Fibroblast of skin of right biceps (primary cell): ENCODE measurements at places on chromosomes 5 and 9.

DNA sequence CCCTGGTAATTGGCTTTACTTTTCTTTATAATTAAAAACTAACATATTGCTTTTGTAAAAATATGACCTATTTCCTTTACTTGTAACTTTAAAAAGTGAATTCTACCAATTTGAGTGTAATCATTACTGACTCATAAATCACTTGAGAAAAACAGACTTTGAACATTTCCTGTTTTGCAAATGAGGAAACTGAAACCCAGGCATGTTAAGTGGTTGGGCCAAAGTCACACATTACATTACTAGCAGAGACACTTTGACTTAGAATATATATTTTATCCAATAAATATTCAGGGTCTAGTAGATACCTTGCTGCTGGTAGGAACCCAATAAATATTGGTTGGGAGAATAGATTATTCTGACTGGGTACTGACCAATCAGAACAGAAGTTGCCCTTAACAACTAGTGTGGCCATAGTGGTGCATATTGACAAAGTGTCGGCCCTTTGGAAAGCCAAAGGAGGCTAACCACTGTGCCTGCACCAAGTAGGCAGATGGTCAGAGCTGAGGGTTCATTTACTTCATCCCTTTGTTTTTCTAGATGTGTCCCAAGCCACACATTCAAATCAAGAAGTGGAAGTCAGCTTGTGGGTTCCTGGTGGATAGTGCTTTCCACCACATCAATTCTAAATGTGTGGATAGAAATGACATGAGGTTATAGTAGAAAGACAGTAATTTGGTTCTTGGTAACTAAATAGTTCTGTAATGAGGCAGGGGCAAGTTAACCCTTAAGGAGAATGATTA, 365.1 kb upstream of the RIOK2 start:
- DNase-seq = peak; percentile 21

- no peak for DNase-seq
Measured at GRCh38 chr9:127876764-127877562, 512 bp downstream of the AK1 start.

DNA sequence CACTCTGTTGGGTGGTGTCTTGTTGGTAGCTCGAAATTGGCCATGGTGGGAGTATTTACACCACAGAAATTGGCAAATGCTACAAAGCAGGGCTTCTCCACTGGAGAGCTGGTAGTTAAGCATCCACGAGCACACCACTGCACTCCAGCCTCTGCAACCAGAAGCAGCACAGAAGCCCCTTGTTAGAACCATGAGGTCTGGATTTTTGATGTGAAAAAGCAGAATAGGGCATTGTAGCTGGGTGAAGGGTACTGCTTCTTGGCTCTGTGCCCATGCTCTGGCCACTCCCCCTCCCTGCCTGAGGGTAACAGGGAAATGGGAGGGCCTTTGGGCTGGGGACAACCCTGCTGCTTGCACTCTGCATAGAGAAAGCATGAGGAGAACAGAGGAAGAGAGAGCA, 81.2 kb upstream of the UBTD2 start:
- no peak for DNase-seq

DNA sequence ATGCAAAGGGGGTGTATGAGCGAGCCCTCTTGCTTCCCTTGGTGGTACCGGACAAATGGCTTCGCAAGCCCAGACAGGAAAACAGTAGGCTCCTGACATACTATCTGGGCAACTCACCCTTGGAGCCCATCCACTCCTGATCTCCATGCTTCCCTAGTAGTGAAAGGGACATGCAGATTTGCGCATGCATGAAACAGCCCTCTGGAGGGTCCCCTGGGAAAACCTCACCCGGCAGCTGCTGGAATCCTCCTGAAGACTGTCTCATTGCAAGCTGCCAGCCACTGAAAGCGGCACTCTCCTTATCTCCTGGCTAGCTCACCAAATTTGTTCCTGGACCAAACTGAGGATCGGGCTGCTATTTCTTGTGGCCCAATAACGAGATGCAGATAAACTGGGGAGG, 10.2 kb downstream of the ZNF169 start:
- no peak for DNase-seq

- DNase-seq = peak; percentile 62
Measured at GRCh38 chr9:17349831-17350230, 215.0 kb downstream of the CNTLN start.

DNA sequence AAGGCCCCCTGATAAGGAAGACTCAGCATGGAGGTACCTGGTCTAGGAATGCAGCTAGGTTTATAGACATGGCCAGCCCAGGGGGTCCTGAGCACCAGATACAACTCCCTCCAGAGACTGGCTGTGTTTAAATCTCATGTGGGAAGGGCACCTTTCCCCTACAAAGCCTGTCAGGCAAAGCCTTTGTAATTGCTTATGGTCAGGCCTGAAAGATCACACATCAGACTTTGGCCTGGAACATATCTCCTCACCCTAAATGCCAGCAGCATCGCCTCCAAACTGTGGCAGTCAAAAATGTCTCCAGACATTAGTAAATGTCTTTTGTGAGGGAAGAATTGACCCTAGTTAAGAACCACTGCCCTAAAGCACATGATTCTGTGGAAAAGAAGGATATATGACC, 51.6 kb upstream of the MACIR start:
- no peak for DNase-seq

DNA sequence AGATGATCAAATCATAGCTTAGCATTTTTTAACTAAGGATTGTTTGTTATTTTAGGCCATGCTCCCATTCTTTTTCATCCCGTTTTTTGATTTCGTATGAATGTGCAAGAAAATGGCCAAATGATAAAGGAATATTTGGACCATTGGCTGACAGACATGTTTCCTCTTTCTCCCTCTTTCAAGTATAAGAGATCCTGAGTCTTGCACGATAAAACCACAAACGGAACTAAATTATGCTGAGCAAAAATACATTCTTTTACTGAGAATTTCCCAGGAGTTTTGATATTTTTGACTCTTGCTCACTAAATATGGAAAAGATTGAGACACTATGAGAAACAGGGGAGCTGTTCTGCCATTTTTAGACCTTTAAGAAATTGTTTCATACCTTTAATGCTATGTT, 90.4 kb upstream of the KLF9 start:
- DNase-seq = peak; percentile 58

GRCh38 chr5:1133108-1133507, 21.2 kb upstream of the SLC12A7 start:
- no peak for DNase-seq

DNA sequence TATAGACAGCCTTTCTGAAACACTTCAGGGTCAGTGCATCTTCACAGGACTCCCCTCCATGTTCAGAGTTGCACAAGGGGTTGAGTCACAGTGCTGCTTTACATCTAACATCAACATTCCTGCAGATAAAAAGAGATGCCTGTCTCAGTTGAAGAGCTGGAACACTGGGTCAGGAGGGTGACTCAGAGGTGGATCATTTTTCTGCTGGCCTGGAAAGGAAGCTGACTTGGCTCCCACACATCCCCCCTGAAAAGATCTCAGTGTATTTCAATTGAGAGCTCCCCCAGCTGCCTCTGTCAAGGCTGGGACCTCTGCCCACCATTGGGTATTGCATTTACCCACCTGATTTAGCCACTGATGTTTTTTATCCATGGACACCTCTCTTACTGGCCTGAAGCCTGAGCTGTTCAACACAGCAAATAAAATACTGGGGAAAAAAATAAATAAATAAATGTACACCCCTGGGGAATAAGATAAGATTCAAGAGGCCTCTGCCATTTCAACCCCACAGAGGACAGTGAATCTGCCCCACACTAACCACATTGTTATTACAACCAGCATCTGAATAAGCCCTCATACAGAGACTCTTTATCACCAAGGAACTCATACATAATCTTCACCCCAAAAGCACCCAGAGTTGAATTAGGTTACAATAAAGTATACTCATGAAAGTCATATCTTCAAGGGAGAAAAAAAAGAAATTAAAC, 716.4 kb downstream of the SEMA5A start:
- peak; percentile 99 for DNase-seq

- peak; percentile 59 for DNase-seq
Measured at GRCh38 chr5:16935231-16936149, 598 bp downstream of the MYO10 start.

- peak; percentile 29 for DNase-seq
Measured at GRCh38 chr5:89457411-89458331, 574.7 kb upstream of the MEF2C start.
